ENCODE measurements at places on chromosomes 11 and 22. TPM values are rescaled to one million over a fixed set of nuclear protein-coding genes. Genes with fewer than 3 reads are reported as not detected.

MYH9 gene
- 783 TPM for total RNA-seq

ACTN3 gene
- total RNA-seq = under 0.01 TPM

GRCh38 chr11:62295504-62295903 is 3.4 kb downstream of the SCGB1D4 start:
- peak; percentile 30 for DNase-seq

DNA sequence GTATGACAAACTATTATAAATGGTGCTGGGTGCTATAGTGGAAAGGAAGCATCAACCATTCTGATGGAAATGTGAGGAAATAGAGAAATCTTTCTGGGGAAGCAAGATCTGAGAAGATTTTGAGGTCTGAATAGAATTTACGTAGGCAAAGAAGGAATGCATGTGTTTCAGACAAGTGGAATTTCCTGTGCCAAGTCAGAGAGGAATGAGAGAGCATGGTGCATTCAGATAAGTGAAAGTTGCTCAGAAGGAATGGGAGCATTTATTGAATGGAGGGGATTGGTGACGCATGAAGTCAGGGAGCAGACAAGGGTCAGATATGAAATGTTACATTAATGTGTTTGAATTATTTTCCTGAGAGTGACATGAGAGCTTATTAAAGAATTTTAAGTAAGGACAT is 725.5 kb downstream of the METTL15 start:
- peak; percentile 99 for DNase-seq
